ENCODE measurements at places on chromosomes 4 and X.
A peak's percentile ranks its signal among the peaks of the same experiment; 100 is the strongest.

DNA sequence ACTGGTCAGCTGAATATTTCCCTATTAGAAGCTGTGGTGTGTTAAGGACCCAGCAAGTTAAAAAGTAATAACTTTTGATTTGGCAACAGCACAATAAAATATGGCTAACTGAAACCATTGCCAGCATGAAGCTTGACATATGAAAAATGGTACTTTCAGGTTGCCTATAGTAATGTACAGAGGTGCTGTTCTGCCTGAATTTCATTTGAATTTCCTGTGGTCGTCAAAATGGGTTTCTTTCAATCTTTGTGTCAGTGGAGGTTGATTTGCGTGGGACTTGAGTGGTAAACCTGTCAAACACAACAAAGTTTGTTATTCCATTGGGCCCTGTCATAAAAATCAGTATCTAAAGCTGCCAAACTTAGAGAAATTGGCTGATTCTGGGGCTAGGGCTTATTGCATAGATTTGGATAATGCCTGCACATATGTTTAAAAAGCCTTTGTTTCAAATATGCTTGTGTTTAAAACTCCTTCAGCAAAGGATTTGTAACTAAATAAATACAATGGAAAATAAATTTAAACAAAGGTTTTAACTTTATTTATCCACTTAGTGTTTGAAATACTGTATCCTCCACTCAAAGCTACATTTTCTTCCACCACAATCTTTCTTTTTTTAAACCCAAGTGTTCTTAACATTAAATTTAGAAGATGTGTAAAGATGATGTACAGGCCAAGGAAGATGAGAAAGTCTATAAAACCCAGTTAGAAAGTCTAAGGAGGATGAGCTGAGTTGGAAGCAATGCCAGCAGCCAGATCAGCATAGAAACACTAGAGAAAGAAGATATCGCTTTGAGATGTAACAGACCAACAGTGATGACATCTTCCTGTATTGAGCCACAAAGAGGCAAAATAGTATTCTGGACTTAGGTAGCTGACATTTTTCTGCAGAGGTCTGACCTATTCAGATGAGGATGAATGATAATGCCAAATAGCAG, 134.8 kb upstream of the GIMD1 start:
- no peak for DNase-seq

- DNase-seq = peak; percentile 4
Observed at GRCh38 chr4:94459462-94460161, 7.9 kb downstream of the PDLIM5 start.

- DNase-seq = no peak
Observed at GRCh38 chr4:66628146-66628545, 917.2 kb downstream of the CENPC start.

DNA sequence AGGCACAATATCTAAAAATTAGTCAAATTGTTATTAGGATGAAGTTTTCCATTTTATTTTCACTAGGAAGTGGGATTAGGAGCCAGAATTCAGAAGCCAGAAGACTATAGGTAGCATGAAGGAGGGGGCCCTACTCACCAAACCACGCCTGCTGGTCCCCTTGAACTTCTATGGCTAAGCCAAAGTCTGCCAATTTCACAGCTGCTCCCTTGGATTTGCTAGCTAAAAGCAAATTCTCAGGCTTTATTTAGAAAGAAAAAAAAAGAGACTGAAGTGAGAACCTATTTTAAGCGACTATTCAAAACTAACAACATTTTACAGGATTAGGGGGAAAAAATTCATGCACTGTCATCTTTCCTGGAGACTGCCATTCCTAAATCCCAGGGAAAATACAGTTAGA, 224.3 kb downstream of the CAMK2D start:
- DNase-seq = no peak

GRCh38 chrX:8960957-8961468, 72.9 kb downstream of the FAM9B start:
- DNase-seq = no peak

DNA sequence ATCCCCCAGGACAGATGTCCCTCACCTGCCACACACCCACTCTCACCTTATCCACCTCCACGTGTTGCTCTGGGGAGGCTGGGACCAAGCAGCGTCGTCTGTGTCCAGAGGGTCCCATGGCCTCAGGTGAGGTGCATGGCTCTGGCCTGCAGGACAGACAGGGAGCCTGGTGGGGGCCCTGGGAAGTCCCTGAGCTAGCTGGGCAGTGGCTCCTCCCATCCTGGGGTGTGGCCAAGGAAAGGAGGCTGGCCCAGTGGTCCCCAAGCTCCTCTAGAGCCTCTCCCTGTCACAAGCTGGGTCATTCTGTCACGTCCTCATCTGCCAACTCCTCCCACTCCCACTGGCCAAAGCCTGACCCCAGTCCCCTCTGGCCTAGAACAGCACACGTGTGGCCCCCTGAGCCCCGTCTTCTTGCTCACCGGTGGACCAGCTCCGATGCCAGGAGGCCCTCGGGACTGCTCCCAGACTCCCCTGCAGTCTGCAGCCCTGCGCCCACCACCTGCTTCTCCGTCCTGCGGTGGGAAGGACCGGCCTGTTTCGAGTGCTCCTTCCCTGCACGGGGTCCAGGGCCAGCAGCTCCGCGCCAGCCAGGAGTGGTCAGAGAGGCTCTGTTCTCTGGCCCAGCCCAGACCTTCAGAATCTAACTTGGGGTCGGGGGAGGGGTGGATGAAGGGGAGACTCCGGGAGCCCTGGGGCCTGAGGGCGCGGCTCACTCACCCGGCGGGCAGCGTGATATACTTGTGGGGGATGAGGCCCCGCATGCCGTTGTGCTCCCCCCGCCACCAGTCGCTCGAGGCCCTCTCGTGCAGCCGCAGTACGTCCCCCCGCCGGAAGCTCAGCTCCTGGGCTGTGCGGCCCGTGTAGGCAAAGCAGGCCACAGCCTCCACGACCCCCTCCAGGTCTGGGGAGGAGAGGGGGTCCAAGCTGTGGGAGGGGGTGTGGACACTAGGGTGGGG, 4.8 kb downstream of the AVPR2 start:
- DNase-seq = no peak

DNA sequence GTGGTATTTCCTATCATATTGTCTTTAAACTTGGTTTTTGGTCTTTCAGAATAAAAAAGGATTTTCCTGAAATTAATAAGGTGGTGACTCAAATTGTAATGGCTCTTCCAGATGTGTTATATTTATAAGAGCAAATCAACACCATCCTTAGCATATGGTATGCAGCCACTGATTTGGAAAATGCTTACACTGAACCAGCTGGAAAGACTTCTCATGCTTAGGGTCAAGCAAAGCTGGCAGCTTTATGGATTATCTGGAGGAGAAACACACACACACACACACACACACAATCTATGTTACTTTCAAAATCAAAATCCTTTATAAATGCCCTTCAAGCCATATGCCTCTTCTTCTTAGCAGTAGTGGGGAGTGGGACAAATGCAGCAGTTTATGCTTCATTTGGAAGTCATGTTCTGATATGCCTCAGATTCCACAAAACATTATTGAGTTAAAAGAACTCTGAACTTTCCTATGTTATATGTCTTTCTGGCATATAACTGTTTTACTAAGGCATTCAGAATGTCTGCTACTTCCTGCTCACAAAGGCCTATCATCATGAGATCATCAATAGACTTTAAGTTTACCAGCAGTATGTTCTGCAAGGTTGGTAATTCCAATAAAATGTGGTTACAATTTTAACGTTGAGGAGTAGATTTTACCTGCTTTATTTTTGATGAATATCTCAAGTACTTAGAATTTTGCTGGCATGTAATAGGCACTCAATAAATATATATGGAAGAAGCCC, 72.9 kb upstream of the PRDM5 start:
- DNase-seq = no peak

DNA sequence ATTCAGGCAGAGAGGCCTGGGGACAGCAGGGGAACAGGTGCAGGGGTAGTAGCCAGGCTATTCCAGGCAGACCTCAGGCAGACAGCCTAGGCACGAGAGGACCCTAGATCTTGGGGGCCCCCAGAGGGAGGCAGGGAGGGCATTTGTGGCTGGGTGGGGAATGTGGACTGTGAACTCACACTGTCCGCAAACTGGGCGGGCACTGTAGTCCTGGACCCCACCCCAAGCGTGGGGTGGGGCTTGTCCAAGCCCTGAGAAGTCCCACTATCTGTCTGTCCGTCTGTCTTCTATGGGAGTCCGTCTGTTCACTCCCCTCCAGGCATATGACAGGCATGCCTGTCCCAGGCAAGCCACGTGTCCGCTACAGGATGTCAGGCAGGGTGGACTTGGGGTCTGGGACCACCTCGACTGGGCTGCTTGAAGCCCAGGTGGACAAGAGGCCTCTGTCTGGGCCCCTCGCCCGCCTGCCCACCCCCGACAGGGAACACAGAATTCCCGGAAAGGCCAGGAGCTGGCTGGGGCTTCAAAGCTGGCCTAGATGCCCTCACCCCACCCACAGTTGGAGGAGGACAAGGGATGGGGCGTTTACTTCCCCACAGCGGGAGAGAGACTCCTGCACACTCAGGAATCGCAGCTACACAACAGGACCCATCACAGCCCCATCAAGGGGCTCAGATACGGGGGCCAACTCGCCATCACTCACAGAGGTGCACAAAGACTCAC, at the start of gene SLC38A5:
TSS of gene SLC38A5 (minus strand) at position 151 of the 723 bp plus-strand sequence. CDS start 2,336 bp downstream, outside the sequence.
- no peak for DNase-seq

DNA sequence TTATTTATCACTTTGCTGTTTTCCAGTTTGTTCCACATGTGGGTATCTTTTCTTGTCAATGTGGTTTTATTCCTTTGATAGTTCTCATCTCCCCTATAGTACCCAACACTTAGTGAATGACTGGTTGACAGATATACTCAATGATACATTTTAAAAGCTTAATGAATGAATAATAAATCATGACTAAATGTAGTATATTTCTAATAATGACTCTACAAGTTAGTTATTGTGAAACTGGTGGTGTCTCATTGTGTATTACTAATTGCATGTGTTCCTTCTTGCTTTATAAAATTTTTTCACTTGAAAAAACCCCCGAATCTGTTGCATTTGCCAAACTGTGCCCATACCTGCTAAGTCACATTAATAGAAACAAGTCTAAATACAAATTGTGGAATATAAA, 95.4 kb downstream of the MBNL3 start:
- DNase-seq = no peak

DNA sequence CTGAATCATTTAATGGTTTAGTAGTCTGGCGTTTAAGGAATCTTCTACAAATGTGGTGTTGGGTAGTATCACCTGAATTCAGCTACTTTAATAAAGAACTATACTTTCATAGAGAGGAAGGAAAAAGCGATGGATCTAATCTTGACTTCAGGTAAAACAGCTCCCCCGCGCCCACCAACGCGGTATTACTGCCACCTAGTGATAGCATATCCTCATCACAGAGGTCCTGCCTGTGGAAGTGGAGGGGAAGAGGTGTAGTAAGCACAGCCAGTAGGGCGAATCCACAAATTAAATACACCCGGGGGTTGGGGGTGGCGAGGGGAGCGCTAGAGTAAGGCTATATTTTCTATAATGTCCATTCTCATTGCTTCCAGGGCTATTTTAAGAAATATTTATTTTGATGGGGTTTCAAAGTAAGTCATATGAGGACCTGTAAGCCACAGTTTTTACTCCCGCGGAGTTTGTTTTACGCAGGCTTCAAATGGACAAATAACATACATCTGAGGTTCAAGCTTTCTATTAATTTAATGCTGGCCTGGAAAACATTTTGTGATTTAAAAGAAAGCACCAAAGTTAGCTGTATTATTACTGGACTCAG, 8.3 kb upstream of the DAPP1 start:
- DNase-seq = peak; percentile 63

DNA sequence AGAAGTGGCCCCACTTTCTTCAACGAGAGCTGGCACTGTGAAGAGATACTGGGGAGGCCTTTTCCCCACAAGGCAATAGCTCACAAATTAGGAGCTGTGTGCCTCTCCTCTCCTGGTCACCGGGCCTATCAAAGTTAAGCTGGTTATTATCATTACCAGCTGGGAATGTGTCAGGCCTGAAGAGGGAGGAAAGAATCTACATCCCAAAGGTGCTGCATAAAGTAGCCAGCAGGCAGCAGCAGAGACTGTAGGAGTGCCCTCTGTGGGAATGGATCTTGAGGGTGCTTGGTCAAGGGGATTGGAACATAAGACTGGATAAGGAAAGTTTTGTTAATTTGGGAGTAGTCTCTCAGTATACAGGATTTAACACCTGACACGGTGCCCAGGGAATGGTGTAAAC, 9.1 kb upstream of the TMPRSS11D start:
- DNase-seq = no peak

DNA sequence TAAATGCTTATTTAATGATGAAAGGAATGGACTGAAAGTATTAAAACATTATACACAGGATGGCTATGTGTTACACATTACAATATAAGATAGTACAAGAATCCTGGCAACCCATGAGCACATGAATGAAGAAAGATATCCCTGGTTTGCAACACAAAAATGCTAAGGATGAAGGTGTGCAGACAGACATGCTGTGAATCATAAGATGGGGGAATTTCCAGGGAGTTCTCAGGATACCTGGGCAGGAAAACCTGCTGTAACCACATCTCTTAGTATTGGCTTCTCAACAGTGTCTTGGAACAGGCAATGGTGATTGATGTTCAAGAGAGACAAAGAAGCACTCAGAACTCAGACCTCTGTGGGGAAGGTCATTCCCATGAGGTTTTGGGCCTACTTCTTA, 23.9 kb upstream of the ANOS1 start:
- DNase-seq = no peak

DNA sequence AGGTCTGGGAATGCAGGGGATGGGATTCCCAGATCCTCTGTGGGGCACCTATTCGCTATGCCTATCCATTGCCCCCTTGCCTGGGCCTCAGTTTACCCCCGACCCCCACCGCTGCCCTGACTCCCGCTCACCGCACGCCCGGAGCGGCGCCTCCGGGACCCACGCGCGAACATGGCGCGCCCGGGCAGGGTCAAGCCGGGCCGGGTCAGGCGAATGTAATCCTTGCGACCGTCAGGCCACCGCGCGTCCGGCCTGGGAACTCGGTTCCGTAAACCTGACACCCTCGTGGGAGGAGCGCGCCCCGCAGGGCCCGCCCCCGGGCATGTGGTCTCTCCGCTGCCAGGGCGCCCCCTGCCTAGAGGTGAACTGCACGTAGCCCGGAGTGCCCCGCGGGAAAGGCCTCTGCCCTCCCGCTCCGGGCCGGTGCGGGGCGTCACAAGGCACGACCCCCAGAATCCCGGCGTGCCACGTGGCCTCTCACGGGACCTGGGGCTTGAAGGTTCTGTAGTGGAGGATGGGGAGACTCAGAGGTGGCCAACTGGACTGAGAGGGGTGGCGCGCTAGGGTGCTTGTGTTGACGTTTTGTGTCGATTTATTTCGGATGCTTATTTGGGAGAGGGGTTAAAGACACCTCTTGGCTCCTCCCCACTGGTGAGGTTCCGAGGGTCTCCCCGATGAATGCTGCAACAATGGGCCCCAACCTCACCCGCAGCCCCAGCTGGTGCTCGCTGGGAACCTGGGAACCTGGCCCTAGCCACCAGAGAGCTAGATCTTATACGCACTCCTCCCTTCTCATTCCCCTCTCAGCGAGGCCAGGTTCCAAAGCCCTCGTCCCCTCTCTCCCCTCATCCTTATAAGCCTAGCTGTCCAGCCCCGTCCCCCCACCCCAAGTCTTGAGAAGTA, at the start of gene PRICKLE3:
TSS of gene PRICKLE3 (minus strand) at position 249 of the 903 bp plus-strand sequence. CDS start at position 173, 76 bp downstream.
- peak; percentile 43 for DNase-seq

DNA sequence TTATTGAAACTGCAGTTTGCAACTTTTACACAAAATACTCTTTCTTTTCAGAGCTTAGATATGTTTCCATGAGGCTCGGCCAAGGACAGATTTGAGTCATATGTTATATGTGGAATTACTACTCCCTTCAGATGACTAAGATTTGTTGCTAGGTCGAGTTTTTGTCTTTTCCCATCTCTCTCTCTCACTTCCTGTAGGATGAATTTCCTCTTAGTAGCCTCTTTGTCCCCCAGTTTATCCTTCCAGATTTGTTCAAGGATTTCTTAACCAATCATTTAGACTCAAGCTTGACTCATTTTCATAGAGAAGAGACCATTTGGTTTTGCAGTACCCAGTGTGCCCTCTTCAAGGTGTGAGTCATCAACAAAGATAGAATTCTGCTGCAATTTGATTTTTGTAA, 209.2 kb downstream of the GLUD2 start:
- no peak for DNase-seq

Measured in AML-193 (cell line).